Forelimb muscle (tissue), 1 donor: ENCODE measurements at places on chromosomes 12 and 14. TPM values are rescaled to one million over a fixed set of nuclear protein-coding genes. Genes with fewer than 3 reads are reported as not detected.
A peak's percentile ranks its signal among the peaks of the same experiment; 100 is the strongest.

DNA sequence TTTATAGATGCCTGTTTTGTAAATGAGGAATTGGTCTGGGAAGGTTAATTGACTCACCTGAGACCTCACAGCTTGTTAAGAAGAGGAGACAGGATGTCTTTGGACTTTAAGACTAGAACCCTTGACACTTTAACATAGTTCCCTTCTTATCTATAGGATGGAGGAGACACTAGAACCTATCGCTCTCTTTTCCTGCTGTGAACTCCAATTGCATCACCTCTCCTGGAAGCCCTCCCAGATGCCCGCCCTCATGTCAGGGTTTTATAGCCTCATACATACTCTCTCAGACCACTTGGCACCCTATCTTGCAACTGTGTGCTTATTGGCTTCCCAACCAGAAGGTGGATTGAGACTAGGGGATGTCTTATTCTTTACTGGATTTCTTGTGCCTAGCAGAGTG lies 2.5 kb upstream of the CTDSP2 start:
- no peak for DNase-seq

GPR84 gene
- 0.15 TPM for polyA plus RNA-seq

- DNase-seq: no peak
These were observed 2.3 kb downstream of the KRT72 start for GRCh38 chr12:52598966-52599365.

DNA sequence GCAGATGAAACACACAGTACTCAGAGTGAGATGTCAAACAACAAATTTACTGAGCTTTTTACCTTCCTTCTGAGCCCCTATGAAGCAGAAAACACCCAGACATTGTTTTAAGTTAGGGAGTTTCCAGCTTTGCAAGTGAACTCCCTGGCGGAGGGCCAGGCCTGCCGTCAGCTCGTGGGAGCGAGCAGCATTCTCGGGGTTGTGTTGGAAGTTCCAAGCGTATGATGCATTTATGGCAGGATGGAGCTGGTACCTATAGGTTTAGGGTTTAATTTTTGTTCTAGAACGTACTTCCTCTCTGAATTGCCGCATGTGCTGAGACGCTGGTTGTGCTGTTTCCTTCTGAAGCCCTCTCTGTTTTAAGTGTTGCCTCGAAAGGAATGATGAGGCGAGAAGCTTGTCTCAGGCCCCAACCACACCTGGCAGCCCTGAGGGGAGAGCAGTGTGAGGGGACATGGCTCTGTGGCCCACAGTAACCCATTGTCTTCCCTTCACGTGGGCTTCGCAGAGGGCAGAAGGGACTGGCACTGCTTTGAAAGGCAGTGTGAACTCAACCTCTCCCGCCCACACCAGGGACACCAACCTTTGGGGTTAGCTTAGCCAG lies 76.6 kb downstream of the SSPN start:
- DNase-seq: peak; percentile 69

NUAK1 gene
- 9.6 TPM for polyA plus RNA-seq

GRCh38 chr14:99718031-99718810 lies 34.1 kb downstream of the CYP46A1 start:
- DNase-seq: no peak

- DNase-seq: no peak
These were observed 103.2 kb upstream of the NAV3 start for GRCh38 chr12:77727442-77728001.

GRCh38 chr14:94816113-94816512 lies 46.2 kb upstream of the GSC start:
- DNase-seq: no peak

GRCh38 chr12:110271015-110271414 lies 10.0 kb upstream of the ATP2A2 start:
- DNase-seq: no peak

GRCh38 chr12:18863769-18864500 lies 126.0 kb downstream of the CAPZA3 start:
- DNase-seq: no peak

- DNase-seq: no peak
These were observed 55.9 kb upstream of the DIO3 start for GRCh38 chr14:101505236-101505970.

- DNase-seq: no peak
These were observed 385.4 kb upstream of the TMEM132C start for GRCh38 chr12:127881371-127882140.

SSPN gene
- polyA plus RNA-seq: 106 TPM

DNA sequence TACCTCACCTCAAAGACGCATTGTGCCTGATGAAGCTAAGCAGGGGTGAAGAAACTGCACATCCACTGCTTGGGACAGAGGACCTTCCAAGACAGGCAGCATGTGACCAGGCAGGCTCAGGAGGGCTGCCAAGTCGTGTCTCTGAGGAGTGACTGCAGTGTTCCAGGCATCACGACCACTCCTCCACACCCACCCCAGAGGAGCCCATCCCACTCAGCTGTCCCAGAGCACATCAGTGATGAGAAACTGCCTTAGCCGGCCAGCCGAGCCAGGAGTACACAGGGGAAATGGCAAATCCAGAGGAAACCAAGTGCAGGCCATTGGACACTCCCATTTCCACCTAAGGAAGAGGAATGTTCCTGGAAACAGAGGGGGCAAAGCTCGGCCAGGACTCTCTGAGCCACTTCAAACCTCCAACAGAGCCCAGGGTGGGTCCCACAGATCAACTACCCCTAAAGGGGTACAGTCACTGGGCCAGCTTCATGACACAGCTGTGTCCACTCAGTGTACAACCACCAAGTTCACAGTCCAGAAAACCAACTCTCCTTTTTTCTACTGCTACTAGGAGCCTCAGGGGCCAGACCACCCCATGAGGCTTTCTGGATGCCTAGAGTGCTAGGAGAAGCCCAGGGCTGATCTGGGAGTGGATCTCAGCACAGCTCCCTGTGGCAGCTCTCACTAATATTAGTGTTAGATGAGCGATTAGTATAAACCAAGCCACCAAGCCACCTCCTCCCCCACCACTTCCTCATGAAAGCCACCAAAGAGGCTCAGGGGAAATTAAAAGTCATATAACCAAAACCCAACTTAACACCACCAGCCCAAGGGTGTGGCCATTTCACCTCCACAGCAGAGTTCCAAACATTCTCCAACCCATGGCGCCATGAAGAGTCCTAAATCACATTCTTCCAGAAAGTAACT lies 15.4 kb downstream of the PXN start:
- no peak for DNase-seq

- DNase-seq: no peak
These were observed 23.4 kb downstream of the SERPINA1 start for GRCh38 chr14:94364964-94365363.

GRCh38 chr14:91244501-91244901 lies at the start of gene GPR68:
Gene GPR68 (minus strand): TSS chr14:91244704. CDS start chr14:91235050, 9,654 bp downstream.
- DNase-seq: no peak

- DNase-seq: no peak
These were observed 174.2 kb upstream of the SLC38A2 start for GRCh38 chr12:46546634-46547273.

GRCh38 chr12:122174155-122174845 lies at the start of gene IL31:
Gene IL31 (minus strand): TSS chr12:122174221. CDS start chr12:122174172, 49 bp downstream.
- no peak for DNase-seq

SIX6 gene
- 0.08 TPM for polyA plus RNA-seq

DNA sequence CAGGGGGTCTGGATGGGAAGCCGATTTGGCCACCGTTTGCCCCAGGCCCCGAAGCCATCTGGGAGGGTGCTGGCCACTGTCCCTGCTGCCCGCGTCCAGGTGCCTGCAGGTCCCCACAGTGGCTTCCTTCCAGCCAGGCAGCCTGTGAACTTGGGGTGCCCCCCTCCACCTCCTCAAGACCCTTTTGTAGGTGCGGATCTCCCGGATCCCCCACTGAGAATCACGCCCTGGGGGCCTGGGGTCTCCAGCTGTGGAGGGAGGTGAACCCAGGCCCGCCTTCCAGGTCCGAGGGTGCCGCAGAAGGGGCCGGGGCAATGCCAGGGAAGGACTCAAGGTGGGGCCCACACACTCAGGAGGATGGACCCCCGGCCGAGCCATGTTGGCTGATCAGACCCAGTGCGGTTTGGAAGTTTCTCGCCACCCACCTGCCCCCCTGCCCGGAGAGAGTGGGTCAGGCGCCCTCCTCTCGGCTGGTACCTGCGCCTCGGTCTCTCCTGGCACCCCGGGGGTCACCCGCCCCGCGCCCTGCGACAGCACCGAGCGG lies 1.7 kb downstream of the MMP17 start:
- no peak for DNase-seq

DNA sequence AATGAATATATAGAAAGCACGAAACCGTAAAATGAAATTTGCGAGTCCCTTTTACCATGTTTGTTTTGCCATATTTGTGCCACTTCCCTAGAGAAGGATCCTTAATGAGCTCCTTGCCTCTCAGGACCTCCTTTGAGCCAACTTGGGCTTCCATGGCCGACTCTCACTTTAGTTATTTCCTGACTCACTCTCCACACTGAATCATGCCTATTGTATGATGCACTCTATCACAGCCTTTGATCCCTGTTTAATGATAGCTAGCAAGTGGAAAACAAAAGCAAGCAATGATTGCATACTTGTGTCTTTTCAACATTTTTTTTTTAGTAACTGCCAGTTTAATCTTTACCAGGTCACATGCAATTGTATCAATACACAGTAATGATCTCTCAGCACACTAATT lies 153.2 kb downstream of the CCER1 start:
- DNase-seq: no peak

GRCh38 chr12:11805680-11806079 lies 156.2 kb downstream of the ETV6 start:
- DNase-seq: no peak
